ENCODE measurements at places on chromosomes 3 and 15.

GRCh38 chr3:169610888-169611291 lies 52.6 kb downstream of the MECOM start:
- no peak for DNase-seq

DNA sequence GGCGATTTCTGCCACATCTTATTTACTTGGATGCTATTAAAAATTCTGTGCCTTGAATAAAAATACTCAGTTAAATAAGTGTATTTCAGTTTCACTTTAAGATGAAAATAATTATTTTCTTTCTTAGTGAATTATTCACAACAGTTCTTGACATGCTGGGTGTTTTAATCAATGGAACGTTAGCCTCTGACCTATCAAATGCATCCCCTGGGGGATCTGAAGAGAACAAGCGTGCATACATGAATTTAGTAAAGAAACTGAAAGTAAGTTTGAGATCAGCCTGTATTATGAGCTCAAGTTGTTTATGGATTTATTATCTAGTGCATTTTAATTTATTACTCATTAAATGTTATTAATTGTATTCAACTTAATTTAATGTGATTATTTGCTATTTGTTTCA lies 597 bp downstream of the P2RY12 start:
- DNase-seq: no peak

- DNase-seq: no peak
Measured at GRCh38 chr15:42723068-42723467, 13.9 kb downstream of the CDAN1 start.

DNA sequence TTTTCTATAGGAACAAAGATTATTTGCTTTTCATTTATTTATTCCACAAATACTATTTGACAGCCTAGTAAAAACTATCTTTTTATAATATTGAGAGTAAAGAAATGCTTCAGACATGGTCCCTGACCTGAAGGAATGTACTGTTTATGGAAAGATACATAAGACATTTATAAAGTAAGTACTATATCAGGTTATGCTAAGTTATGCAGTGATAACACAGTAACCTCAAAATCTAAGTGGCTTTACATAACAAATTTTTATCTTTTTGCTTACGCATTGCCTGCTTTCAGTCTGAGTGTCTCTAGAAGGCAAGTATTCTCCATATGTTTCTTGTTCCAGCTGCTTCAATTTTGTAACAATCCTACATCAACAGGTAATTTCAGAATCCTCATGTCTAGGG lies 694.0 kb downstream of the SQOR start:
- no peak for DNase-seq

DNA sequence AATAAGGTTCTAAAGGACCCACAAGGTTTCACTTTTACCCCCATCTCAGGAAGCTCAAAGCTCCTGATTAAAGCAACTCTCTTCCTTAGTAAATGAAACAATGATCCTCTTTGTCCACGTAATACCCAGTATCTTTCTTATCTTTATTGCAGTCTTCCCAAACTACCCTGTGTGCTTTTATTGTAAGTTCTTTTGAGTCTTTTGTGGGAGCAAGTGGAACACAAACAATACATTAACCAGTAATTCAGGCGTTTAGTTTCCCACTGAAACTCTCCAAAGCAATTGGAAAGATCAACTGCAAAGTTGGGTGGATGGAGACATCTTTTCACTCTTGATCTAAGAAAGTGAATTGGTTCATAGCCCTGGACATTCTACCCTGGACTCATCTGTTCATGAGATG lies 240.0 kb downstream of the ZNF621 start:
- DNase-seq: no peak

GRCh38 chr15:57215881-57216280 lies 160.4 kb upstream of the CGNL1 start:
- DNase-seq: no peak

DNA sequence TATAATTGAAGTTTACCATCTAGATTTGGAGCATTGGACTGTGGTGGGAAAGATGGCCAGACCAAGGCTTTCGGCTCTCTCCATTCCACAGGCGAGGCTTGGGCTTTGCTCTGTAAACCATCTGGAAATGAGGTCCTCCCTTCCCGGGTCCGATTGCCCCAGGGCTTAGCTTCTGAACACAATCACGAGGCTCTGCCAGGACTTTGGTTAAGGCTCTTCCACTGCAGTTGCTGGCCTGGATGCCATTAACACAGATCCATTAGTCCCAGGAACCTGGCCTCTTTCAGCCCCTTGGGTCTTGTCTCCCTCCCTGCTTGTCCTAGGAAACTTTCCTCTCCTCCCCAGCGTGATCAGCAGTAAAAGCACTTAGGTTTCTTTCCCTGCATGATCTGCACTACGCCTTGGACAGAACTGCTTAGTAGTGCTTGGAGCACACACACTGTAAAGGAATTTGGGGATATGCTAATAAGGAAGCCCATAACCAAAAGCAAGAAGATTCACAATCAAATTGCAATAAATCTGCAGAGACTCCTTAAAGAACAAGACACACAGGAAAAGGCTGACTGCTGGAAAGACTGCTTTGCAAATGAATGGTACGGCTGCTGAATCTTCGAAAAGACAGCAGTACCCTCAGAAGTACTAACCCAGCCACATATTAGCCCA lies 154.3 kb downstream of the ECT2 start:
- DNase-seq: no peak

DNA sequence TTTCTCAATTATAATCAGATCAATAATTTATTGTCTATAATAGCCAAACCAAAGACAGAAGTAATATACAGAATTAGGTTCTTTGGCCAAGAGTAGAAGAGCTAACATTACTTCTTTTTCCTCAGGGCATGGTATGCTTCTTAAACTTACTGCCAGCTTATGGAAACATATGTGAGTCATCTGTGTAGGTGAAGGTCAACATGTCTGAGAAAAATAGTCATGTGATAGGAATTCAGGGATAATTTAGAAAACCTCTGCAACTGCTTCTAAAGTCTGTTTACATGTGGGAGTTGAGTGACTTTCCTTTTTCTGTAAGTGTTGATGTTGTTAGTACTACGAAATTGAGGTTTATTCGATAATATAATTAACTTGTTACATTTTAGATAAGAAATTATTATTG lies 19.2 kb upstream of the MAP6D1 start:
- DNase-seq: peak; percentile 84

GRCh38 chr3:47612178-47612577 lies 33.5 kb upstream of the CSPG5 start:
- peak; percentile 42 for DNase-seq

DNA sequence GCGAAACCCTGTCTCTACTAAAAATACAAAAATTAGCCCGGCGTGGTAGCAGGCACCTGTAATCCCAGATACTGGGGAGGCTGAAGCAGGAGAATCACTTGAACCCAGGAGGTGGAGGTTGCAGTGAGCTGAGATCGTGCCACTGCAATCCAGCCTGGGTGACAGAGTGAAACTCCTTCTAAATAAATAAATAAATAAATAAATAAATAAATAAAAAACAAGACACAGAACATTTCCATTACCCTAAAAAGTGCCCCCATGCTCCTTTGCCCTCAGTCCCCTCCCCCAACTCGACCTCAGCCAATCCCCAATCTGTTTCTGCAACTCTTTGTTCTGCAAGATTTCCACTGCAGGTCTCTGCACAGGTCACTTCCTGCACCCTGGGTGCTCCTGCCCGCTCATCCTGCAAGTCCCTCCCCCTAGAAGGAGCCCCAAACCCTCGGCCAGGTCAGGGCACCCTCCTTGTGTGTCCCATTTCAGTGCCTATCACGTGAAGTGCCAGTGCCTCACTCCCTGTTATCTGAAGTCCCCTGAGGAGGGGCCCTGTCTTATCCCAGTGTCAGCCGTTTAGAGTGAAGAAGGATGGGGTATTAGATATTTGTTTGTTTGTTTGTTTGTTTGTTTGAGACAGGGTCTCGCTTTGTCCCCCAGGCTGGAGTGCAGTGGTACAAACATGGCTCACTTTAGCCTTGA lies 1.1 kb downstream of the FAM240A start:
- no peak for DNase-seq

GRCh38 chr3:45497963-45498362 lies 96.6 kb upstream of the LIMD1 start:
- DNase-seq: no peak

GRCh38 chr3:195015021-195015420 lies 255.9 kb downstream of the XXYLT1 start:
- DNase-seq: peak; percentile 76

DNA sequence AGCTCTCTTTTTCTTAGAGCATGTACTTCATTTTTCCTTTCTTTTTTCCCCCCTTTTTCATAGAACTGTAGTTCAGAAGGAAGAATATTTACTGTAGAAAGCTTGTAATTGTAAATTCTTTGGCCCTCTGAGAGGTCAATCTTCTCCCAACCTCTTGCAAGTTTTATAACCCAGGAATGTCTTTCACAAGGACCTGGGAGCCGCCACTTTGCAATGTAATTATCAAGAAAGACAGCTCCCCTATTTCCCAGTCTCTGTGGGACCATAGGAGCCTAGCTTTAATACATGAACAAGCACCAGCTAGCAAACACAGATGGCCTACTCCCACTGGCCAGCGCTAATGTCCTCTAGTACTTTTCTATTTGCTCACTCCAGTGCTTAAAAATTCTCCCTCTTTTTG lies 51.4 kb downstream of the NFKBIZ start:
- no peak for DNase-seq

DNA sequence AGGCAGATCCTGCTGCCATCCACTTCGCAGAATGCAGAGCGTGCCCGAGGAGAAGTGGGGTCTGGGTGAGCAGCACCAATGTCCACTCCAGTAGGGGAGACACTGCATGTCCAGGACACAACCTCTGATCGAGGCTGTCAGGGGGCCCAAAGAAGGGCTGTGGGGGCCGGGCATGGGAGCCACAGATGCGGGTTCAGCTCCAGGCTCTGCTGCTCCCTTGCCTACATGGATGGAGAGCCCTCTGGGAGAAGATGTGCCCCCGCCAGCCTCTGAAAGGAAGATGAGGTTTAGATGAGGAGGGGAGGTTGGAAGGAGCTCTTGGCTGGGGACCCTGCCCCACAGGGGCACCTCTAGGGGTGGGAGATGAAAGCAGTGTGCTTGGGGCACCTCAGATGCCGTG lies 75.4 kb downstream of the KLF13 start:
- no peak for DNase-seq

DNA sequence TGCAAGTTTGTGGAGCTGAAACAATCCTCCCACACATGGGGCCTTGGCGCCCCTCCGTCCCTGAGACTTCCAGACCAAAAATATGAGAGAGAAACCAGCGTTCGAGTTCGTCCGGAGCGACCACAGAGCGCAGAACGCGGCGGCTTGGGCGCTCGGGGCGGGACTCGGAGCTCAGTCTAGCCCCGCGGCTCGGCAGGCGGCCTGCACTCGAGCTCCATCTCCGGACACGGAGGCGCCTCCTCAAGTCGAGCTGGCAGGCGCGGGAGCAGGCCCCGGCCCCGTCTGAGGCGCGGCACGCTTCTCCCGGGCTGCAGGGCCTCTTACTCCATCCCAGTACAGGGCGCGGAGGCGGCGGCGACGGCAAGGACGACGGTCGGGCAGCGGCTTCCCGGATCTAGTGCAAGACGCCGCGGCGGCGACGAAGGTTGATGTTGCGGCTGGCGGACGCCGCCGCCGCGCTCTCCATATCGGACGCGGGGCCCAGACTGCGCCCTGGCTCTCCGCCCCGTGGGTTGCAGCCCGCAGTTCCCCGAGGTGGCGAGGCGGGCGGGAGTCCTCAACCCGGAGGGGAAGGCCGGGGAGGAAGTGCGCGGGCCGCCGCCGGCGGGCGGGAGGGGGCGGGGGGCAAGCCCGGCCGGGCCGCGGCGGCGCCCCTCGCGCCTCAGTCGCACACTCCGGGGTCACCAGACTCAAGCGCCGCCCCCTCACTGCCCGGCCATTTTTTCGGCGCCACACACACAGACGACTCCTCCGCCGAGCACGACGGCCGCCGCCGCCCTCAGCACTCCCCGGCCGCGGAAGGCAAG lies 674 bp downstream of the MSL2 start:
- peak; percentile 78 for DNase-seq

- peak; percentile 22 for DNase-seq
Measured at GRCh38 chr3:61768284-61769037, 207.1 kb downstream of the PTPRG start.

- DNase-seq: no peak
Measured at GRCh38 chr3:119219069-119219468, 21.6 kb downstream of the B4GALT4 start.

- peak; percentile 94 for DNase-seq
Measured at GRCh38 chr3:186953011-186953487, 22.7 kb downstream of the ST6GAL1 start.

DNA sequence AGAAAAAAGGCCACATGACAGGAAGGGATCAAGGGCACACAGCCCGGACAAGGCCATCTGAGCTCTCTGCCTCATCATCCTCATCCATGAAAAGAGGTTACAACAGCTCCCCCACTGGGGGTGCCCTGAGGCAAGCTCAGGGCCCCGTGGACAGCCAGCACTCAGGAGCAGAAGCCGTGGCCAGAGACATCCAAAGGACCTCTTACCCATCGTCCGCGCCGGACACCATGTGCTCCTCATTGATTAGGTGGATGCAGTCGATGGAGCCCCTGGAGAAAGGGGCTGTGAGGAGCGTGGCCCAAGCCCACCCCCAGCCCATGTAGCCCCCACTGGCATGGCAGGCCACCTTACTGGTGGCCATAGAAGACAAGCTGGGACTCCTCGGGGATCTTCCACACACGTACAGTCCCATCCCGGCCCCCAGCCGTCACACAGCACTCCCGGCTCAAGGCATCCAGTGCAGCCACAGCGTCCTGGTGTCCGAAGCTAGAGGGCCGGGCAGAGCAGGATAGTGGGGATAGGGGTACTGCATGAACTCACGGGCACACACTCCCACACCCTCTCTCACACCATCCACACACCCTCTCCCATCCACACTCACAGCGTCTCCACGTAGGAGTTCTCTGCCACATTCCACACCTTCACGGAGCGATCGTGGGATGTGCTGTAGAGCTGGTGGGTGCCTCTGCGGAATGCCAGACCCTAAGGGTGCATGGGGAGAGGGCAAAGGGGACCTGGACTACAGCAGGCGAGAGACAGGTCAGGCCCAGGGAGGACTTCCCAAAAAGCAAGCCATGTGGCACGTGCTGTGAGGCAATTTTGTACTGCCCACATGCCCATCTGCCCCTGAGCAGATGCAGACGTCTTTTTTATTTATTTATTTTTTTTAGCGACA lies 6.5 kb downstream of the RRP9 start:
- DNase-seq: no peak

GRCh38 chr3:153631664-153632063 lies 469.6 kb downstream of the RAP2B start:
- no peak for DNase-seq

DNA sequence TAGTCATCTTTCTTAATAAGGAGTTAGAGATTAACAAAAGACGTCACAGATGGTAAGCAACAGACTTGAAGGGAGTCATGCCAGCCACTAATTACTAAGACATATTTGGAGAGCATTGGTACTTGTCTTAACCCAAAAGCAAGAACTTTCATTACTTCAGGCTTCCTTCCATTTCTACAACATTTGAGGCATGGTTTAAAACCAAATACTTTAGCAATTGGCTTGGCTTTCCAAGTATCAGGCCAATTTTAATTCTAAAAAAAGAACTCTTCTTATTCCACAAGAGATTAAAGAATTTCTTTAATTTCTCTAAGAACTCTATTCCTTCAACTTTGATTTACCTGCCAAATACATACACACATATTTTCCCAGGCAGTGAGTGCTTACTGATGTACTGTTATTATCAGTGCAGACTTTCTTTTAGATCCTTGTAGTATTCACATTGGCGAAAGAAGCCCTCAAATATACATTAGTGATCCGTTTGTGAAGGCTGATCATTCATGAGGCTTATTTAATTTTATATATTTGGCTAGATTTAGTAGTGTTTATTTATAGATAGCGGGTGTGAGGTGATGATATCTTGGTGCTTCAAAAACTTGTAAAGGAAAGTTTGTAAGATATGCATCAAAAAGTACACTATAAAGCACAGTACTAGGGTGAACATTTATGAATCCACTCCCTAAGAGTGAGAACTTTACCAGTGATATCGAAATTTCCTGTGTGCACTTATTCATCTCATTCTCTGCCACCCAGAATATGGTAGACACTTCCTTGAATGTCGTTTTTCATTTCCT lies 229.2 kb downstream of the MFSD1 start:
- no peak for DNase-seq
